Upper lobe of left lung (tissue), 6 donors: ENCODE measurements at places on chromosomes 13 and 19.

GRCh38 chr19:290372-291005 is 714 bp downstream of the PLPP2 start:
- DNase-seq = peak; percentile 87

- DNase-seq = peak; percentile 31
These were observed 62.4 kb downstream of the SERTM1 start for GRCh38 chr13:36736119-36736726.

DNA sequence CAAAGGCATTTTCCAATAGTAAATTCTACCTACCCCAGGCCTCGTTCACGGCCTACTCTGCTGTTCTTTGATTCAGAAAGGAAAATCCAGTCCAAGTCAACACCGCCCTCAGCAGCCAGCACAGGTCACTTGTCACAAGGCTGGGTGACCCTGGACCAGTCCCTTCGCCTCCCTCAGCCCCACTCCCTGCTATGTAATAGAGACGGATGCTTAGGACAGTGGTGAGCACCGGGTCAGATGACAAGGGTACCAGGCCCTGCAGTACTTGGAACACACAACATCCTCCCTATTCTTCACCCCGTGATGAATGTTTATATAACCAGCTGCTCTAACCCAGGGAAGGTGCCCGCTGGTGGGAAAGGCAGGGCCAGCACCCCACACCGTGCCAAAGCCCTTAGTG is 14.3 kb downstream of the LATS2 start:
- no peak for DNase-seq

- no peak for DNase-seq
These were observed 59.5 kb downstream of the PCCA start for GRCh38 chr13:100148422-100148821.

- DNase-seq = peak; percentile 57
These were observed 3.2 kb downstream of the POLD1 start for GRCh38 chr19:50387176-50387867.

DNA sequence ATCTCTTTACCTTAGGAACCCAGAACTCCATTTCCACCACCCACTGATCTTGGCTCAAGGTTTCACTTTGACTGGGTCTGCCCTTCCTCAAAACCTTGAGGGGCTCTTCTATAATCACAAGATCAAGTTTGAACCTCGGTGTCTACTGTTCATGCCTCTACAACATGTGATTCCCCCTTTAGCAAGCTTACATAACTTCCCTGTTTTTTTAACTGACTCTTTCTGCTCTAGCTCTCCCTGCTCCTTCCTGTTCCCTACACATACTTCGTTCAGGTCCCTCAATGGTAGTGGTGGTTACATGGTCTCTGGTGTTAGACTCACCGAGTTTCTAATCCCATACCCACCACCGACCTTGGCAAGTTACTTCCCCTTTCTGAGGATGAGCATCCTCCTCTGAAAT is 26.7 kb downstream of the CEACAM8 start:
- DNase-seq = no peak

- no peak for DNase-seq
These were observed 848.5 kb downstream of the PCDH17 start for GRCh38 chr13:58480061-58480460.

DNA sequence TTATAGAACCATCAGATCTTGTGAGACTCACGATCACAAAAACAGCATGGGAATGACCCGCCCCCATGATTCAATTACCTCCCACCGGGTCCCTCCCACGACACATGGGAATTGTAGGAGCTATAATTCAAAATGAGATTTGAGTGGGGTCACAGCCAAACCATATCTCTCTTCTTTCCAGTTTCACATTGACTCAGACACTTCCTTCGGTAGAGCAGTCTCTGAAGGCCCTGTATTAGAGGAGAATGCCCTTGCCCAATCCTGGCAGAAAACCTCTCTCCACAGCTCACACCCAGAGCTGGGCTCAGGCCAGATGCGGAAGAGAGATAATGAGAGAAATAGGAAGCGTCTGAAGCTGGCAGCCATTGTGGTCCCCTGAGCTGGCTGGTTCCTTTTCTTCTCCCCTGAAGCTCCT is 72.4 kb upstream of the CLDN10 start:
- peak; percentile 51 for DNase-seq

GRCh38 chr19:39150807-39151600 is 25.4 kb downstream of the PAK4 start:
- DNase-seq = no peak

DNA sequence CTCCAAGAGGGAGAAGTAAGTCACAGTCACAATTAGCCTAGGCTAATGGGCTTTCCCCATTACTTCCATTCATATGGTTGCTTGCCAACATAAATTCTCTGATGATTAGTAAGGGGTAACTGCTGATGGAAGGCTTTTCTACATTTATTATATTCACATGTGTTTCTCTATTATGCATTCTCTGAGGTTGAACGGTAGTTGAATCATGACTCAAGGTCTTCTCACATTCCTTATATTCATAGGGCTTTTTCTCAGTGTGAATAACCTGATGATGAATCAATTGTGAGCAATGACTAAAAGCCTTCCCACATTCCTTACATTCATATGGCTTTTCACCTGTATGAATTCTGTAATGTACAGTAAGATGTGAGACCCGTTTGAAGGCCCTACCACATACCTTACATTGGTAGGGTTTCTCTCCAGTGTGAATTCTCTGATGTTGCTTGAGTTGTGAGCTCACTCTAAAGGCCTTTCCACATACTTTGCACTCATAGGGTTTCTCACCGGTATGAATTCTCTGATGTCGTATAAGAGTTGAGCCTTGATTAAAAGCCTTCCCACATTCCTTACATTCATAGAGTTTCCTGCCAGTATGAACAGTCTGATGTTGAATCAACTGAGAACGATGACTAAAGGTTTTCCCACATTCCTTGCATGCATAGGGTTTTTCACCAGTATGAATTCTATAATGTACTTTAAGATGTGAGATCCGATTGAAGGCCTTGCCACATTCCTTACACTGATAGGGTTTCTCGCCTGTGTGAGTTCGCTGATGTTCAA is 9.3 kb downstream of the ZNF582 start:
- DNase-seq = no peak

DNA sequence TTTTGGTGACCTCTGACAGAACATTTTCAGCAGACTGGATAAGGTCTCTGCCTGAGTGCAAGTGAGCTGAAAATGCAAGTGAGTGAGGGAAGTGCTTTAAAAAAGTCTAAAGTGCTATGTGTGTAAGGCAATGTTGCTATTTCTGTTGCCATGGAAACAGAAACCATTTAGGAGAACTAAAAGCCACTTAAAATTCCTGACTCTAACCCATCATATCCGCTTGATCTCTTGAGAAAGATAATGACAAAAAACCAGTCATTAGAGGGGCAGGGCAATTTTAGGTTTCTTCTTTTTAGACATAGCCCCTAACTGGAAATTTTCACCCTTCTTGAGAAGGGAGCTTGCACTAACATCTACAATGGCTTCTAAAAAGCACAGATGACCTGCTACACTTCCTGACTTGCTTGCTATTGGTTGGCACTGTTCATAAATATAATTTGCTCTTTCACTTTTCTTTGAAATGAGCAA is at the start of gene CYSLTR2:
Gene CYSLTR2, plus strand, starts transcription at position 458 of the 468 bp plus-strand sequence. CDS start 52,889 bp downstream, outside the sequence.
- no peak for DNase-seq
